ENCODE measurements at places on chromosomes 3 and 15. TPM values are rescaled to one million over a fixed set of nuclear protein-coding genes. Genes with fewer than 3 reads are reported as not detected.

Gene TMC3
- total RNA-seq, result 0.10 TPM

Gene SLC22A13
- 0.62 TPM for total RNA-seq

Gene ACKR2
- 0.60 TPM for total RNA-seq

DNA sequence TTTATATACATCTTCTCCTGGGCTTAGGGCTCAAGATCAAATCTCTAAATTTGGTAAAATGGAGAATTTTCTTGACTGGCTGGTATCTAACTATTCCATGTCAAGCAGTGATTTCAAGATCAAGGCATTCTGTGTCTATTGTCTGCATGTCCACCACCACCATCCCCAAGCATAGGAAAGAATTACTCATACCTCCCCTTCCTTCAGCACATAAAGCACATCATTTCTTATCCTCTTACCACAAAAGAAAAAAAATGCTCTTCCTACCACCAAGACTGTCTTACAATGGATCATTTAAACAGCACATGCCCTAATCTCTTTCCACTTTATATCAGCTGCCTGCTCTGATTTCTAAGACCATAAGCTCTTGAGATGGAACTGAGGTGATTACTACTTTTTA lies 470.5 kb upstream of the THBS1 start:
- H3K4me3 ChIP-seq, result no peak overlapping the region
- no peaks in the 10 kb centered on the region for H3K4me1 ChIP-seq
- no peak overlapping the region for H3K27ac ChIP-seq
- H3K36me3 ChIP-seq, result no peaks in the 10 kb centered on the region

DNA sequence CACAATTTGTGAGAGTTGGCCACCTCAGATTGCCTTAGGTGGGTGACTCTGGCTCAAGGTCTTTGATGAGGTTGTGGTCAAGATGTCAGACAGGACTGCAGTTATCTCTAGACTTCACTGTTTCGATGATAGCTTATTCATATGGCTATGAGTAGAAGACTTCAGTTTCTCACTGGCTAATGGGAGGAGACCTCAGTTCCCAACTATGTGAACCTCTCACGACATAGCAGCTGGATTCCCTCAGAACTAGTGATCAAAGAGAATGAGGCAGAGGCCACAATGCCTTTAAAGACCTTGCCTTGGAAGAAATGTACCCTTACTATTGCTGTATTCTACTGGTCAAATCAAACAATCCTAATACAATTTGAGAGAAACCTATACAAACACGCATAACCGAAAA lies 607.5 kb upstream of the ROBO2 start:
- H3K4me3 ChIP-seq, result no peak overlapping the region
- H3K36me3 ChIP-seq, result no peaks in the 10 kb centered on the region
- peaks cover 3% of the 10 kb centered on the region for H3K4me1 ChIP-seq
- DNase-seq, result no peak

DNA sequence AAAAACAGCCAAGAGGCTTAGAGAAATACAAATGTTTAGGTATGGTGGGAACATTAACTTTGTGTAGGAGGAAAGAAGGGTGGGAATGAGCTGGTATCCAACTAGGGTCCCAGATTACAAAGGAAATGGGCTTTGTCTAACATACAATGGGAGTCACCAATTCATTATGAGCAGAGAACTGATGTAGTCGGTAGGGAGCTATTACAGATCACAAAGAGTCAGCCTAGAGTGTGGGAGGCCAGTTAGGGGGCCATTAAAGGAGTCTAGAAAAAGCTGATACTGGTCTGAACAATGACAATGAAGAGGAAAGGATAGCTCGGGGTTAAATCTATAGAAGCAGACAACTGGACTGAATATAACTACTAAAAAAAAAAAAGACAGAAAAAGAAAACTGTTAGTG lies 15.5 kb downstream of the ANO10 start:
- H3K36me3 ChIP-seq, result peaks cover 4% of the 10 kb centered on the region
- no peaks in the 10 kb centered on the region for H3K27me3 ChIP-seq
- H3K4me1 ChIP-seq, result no peaks in the 10 kb centered on the region
- no peak overlapping the region for H3K27ac ChIP-seq
- H3K4me3 ChIP-seq, result no peak overlapping the region
- no peak for DNase-seq

Data from progenitor cell of endocrine pancreas (in vitro differentiated cells).